ENCODE measurements at places on chromosomes 7 and 10.
A peak's percentile ranks its signal among the peaks of the same experiment; 100 is the strongest.

DNA sequence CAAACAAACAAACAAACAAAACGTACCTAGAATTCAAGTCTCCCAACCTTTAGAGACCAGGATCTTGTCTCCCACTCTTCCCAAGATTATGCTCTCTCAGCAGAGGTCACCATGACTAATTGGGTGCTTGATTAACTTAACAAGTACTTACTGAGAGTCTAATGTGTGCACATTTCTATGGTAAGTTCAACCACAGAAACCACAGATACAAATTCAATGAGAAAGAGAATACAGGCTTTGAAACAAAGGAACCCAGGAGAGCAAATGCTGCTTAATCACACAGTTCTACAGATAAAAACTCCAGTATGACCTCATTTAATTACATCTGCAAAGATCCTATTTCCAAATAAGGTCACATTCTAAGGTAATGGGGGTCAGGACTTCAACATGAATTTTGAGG, 142.8 kb downstream of the DNAJC1 start:
- no peak for DNase-seq

DNA sequence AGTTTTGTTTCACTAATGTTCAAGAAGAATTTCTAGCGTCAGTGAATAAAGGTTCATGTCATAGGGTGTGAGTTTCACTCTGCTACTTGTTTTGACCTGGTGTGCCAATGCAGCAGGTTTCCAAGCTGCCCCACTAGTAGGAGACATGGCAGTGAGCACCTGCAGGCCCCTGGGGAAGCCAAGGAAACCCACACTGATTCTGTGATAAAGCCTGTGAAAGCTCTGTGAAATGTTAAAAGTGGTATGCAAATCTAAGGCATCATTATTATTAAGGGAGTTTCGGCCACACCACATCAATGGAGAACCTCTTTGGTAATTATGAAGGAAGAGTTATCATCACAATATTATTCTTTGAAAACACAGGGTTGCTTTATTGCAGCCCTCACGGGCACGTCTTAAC, 46.4 kb downstream of the ABCB5 start:
- no peak for DNase-seq

- DNase-seq: peak; percentile 49
Measured at GRCh38 chr10:28533571-28534304, 820 bp downstream of the WAC start.

DNA sequence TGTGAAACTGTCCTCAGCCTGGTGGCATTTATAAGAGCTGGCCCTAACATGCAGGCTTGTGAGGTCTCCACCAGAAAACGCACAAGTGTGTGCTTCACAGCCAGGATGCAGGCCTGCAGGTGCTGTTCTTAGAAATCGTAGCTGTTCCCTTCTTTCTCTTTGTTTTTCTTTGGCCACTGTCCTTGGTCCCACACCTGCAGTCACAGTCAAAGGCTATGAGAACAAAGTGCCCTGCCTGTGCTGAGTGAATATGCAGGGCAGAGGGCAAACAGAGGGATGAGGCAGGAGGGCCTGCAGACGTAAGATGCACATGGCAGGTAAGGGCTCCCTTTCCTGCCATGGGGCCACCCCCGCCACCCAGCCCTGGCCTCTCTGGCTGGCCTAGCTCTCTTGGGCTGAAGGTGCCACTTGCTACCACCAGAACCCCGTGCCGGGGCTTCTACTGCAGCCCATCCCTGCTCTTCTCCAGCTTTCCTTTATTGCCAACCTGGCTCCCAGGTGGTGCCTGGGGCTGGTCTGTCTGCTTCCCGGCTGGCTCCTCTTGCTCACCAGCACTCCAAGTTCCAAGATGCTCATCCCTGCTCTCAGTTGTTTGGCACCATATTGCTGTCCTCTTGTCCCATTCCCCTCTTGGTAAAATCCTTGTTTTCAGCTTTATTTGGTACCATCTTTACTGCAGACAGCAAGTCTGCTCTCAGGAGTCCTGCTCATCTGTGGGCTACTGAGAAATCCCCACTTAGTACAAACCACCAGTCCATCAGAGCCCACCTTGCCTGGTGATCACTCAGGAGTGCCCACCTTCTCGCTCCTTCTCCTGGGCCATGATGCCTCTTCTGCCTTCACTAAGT, 308.1 kb upstream of the ZMIZ1 start:
- no peak for DNase-seq

GRCh38 chr10:3408603-3409365, 236.2 kb upstream of the PITRM1 start:
- no peak for DNase-seq

DNA sequence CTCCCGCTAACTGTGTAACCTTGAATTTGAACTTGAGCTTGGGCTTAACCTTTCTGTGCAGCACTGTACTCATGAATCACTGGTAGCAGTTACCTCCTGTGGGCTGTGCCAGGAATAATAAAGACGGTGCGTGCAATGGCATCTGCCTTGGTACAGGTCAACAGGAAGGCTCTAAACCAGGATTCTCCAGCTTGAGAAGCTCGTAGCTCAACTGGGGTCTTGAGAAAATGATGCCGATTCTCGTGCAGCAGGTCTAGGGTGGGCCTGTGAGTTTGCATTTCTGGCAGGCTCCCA, 112.5 kb upstream of the ANLN start:
- no peak for DNase-seq

- no peak for DNase-seq
Measured at GRCh38 chr10:93820434-93820833, 62.7 kb downstream of the LGI1 start.

- no peak for DNase-seq
Measured at GRCh38 chr7:133821171-133821570, 306.0 kb upstream of the LRGUK start.

- DNase-seq: no peak
Measured at GRCh38 chr10:8054494-8055407, at the start of gene GATA3. Gene GATA3, plus strand, starts transcription at chr10:8054688. Its CDS starts 968 bp downstream, at chr10:8055656.

- no peak for DNase-seq
Measured at GRCh38 chr7:128204455-128204854, 36.6 kb upstream of the LEP start.

- DNase-seq: no peak
Measured at GRCh38 chr7:14988941-14989340, 86.4 kb upstream of the DGKB start.

- DNase-seq: no peak
Measured at GRCh38 chr10:5595994-5596471, 70.4 kb downstream of the ASB13 start.

DNA sequence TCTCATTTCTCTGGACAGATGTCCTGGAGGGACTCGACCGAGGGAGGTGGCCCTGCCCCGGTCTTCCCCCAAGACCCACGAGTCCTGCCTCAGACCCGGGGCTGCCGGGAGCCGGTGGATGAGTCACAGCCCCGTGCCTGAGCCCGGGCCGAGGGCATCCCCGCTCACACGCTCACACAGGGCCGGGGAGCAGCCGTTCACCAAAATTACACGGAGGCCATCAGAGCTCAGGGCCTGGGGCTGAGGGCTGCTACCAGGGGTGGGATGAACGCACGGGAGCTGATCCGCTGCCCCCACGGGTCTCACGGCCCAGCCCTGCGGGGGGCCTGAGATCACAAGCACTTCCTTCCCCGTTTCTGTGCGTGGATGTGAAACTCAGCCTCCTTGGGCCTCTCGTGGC, 17.5 kb downstream of the FAM20C start:
- DNase-seq: no peak

- DNase-seq: no peak
Measured at GRCh38 chr7:25329815-25330214, 101.5 kb upstream of the NPVF start.

DNA sequence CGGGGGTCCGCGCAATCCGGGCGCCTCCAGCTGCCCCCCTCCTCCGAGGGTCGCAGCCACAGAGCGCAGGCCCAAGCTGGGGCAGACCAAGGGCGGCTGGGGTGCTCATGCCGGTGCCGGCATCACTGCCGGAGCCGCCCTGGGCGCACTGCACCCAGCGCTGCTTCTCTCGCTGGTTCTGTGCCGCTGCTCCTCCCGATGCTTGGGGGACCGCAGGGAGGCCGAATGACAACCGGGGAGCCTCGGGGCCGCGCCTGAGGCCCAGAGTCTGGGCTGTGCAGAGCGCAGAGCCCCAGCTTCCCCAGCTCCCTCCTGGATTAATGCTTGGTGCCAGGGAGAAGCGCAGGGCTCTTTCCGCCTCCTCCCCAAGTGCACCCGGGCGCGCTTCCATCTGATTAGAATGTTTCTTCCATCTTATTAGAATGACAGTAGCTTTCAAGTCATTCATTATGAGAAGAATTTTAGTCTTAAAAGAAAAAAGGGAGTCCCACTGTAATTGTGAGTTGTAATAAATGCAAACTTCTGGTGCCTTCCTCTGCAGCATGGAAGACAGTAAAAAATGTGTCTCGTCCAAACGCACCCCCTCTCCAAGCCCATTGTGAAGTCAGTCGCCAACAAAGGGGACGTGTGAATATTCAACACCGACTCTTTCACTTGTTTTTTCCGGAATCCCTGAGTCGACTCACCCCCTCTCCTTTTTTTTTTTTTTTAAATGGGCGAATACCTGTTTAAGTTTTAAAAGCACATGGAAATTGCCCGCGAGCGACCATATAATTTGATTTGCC, 19.5 kb upstream of the PTF1A start:
- DNase-seq: peak; percentile 39

DNA sequence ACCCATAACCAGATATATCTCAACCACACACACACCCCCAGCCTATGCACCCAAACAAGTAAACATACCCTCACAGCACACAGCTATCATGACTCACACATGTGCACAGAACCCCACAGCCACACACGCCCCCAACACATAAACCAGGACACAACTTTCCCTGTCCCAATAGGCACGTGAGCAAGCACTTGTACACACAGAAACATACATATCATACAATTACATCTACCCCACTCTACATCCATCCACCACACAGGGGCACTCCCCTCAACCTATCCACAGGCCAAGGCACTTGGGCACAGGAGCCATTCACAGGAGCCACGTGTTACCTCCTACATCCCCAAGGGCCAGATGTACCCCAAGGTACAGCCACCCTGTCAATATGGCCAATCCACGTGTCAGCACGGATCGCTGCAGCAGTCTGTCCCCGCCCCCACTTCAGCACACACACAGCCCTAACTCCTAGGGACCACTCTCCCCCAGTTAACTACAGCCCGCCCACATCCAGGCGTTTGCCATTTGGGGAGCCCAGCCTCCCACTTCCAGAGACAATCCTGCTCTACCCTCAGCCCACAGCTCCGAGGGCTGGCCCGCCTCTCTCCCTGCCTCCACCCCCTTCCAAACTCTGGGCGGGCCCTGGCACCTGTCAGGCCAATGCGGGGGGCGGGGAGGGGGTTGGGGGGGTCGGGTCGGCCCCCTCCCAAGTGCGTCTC, 163.5 kb downstream of the SH3PXD2A start:
- DNase-seq: peak; percentile 57

DNA sequence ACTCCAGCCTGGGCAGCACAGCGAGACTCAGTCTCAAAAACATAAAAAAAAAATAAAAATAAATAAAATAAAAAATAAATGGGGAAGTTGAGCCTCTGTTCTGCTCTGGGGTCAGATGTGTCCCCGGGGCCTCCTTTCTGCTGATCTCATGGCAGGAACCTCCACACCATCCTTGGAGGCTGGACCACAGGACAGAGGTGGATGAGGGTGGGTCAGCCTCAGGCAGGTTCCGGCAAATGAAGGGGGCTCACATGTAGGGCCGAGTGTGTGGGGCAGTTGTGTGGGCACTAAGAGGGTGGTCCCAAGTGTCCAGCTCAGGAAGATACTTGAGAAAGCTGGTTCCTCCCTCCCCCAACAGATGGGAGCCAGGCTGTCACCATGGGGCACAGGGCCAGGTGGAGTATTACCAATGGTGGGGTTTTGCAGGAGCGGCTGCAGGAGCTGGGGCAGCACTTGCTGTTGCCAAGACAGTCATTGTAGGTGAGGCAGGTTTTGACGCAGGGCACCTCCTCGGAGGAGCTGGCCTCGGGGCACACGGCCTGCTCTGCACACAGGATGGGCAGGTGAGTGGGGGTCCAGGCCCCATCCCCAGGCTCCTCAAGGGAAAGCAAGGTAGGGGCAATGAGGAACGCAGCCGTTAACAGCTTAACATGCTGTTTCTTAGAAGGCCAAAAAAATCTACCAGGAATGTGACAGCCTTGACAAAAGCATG, 13.9 kb upstream of the TBRG4 start:
- DNase-seq: no peak

GRCh38 chr7:37429435-37429791, 19.3 kb downstream of the ELMO1 start:
- no peak for DNase-seq

GRCh38 chr10:71216751-71217265, 4.4 kb downstream of the UNC5B start:
- no peak for DNase-seq

GRCh38 chr7:127367679-127368078, 24.8 kb downstream of the ZNF800 start:
- DNase-seq: no peak

DNA sequence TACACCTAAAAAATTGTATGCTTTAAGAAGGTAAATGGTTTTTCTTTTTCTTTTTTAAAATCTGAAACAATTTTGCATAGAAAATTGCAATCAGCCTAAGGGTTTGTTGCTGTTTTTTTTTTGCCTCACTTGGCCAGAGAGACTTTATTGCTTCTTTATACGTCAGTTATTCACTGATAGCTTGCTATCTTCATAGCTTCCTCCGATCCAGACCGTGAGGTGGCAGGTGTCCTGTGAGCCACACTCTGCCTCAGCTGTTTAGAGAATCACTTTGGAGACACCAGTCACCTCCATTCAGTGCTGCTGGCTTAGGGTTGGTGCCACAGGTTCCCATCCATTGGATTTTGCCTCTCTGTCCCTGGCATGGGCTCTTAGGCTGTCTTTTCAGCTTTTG, 68.0 kb downstream of the HHEX start:
- no peak for DNase-seq

DNA sequence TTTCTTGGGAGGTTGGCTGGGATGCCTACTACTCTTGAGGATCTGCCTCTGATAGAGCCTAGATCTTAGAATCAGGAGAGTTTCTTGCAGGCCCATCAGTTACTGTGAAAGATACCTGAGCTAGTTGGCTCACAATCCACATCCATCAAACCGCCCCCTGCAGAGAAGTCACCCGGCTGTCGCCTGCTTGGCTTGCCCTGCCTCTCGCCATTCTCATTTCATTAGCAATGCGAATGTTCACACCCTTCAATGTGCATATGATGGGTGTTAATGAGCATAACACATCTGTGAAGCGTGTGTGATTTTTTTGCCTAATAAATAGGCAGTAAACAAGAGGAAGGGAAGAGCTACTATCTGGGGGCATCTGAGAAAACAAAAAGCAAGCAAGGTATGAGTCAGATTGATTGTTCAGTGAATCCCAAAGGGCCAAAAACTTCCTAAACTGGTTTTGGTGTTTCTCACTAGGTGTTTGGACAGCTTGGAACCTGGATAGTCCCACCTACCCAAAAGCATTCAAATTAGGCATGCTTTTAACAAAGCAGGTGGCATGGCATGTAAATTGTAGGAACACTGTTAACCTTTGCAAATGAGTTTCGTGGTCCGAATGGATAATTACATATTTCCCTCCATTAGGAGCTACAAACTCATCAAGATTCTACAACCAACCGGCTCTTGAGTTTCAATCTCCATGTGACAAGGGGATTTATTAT, 272.3 kb upstream of the C7orf33 start:
- no peak for DNase-seq

DNA sequence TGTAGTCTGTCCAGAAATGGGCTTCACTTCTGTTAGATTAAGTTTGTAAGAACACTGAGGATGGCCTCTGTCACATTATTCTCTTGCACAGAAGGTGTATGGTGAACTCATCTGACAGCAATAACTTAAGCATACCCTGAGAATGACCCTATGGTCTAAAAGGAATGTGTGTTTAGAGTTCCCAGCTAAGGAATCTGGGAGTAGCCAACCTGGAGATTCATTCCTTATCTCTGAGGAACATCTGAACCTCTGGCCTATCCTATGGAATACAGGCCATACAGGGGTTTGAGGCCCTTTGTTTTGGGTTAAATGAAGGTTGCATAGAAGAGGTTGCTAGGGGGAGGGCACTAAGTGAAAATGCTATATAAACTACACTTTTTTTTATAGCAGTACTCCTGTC, 41.4 kb downstream of the LAMB4 start:
- DNase-seq: no peak

Measured in occipital lobe (tissue), 3 donors.